ENCODE measurements at places on chromosomes 5 and 9. TPM values are rescaled to one million over a fixed set of nuclear protein-coding genes. Genes with fewer than 3 reads are reported as not detected.

The ERBIN gene
- 63.4 TPM for total RNA-seq

DNA sequence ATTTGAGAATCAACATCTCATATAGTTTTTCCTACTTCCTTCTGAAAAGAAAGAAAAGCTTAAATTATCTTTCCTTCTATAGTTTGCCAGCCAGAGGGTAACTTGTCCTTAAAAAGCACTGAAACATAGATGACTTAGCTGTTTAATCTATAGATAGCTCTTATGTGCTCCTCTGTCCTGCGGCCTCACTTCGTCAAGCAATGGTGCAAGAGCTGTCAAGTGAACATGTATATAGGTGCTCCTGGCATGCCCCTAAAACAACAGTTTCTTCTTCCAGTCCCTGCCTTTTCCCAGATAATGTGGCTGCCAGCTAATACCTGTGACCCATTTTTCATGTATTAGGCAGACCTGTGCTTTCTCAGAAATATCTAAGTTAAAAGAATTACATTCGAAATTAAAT, 287.7 kb upstream of the EFNA5 start:
- no peak for DNase-seq

DNA sequence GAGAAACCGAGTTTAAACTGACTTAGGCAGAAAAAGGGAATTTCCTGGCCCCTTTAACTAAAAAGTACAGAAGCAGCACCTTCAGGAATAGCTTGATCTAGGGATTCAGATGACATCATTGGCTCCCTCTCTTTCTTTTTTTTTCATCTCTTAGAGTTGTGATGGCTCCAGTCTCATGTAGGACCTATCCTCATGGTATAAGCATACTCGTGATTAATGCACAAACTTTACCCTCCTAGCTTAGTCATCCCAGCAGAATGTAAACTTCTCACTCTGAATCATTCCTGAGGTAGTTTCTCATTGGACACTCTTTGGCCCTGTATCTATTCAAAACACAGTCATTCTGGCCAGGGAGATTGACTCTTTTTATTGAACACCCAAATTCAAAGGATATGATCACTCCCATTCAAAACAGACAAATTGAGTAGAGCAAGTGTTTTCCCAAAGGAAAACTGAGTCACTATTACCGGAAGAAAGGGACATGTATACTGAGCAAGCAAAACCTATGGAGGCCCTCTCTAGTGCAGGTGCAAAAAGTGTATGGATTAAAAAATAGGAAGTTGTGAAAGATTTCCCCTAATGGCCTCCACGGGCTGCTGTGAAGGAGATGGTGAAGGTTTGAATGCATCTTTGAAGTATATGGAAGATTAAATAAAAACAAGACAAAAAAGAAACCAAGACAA, 27.6 kb upstream of the SMIM23 start:
- DNase-seq = no peak

GRCh38 chr9:112856843-112857242, 33.8 kb downstream of the SLC46A2 start:
- DNase-seq = no peak

The SEMA6A gene
- total RNA-seq = not detected

The DAB2 gene
- total RNA-seq = 2.9 TPM

- no peak for DNase-seq
Measured at GRCh38 chr5:30279237-30279636, 914.2 kb upstream of the CDH6 start.

DNA sequence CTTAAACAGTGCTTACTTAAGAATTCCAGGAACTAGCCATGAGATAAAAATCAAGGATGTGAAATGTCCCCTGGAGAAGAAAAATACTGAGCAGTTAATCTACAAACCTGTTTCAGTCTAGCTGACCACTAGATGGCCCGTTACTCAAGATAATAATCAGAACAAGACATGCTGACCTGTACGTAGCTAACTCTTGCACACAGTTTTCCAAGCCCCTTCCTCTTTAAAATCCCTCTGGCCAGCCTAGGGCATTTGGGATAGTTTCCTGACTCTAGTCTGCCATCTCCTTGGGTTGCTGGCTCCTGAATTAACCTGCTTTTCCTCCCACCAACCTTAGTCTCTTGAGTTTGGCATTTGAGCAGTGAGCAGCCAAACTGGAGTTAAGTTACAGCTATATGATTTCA, 59.2 kb upstream of the TRAF1 start:
- no peak for DNase-seq

DNA sequence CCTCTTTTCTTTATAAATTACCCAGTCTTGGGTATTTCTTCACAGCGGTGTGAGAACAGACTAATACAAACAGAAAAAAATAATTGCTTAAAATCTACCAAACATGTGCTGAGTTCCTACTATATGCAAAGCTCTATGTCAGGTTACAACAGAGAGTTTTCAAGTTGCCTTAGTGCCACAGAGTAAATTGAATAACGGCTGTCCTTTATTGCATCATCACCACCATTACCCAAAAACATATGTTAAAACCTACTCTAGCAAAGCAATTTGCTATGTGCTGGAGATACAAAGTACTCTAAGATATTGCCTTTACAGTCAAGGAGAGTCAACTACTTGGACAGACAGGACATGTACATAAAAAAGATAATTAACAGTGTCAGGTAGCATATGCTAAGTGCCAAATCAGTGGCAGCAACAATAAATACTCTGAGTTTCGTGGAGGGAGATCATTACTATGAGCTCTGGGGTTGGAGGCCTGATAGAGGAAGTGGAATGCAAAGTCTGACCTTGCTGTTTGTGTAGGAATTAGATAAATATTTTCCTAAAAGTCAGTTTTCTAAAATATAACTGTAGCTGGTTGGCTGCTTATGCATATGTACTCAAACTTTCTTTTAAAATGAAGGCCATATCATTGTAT, 1058.7 kb upstream of the WWC1 start:
- DNase-seq = no peak

- peak; percentile 67 for DNase-seq
Measured at GRCh38 chr9:110255463-110256379, 586 bp downstream of the TXN start.

GRCh38 chr5:61732369-61732768, 400.3 kb downstream of the ZSWIM6 start:
- DNase-seq = no peak

GRCh38 chr9:112601636-112602035, 115.0 kb downstream of the KIAA1958 start:
- DNase-seq = no peak

DNA sequence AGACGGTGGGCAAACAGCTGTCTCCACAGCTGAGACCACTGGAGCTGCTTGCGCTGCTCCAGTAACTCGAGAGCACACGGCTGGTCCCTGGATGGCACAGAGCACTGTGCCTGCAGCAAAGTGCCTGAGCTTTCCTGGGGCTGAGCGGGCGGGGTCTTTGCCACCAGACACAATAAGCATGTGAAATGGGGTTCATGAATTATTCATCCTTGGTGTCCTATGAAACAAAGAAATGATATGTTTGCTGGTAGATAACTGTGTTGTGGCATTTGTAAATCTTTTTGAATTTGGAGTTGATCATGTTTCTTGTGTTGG, 151.7 kb upstream of the MPDZ start:
- DNase-seq = no peak

- peak; percentile 52 for DNase-seq
Measured at GRCh38 chr5:55222985-55223811, 3.9 kb downstream of the MCIDAS start.

DNA sequence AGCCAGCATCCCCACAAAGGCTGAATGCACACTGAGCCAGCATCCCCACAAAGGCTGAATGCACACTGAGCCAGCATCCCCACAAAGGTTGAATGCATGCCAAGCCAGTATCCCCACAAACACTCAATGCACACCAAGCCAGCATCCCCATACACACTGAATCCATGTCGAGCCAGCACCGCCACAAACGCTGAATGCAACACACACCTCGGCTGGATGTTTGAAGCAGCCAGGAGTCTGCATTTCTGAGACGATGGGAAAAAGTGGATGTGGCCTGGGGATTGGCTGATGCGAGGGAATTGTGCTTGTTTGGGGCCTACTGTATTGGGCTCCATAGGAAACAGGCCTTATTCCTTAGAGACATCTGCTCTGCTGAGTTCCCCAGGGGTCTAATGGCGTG, 30.9 kb upstream of the CEP72 start:
- DNase-seq = no peak

DNA sequence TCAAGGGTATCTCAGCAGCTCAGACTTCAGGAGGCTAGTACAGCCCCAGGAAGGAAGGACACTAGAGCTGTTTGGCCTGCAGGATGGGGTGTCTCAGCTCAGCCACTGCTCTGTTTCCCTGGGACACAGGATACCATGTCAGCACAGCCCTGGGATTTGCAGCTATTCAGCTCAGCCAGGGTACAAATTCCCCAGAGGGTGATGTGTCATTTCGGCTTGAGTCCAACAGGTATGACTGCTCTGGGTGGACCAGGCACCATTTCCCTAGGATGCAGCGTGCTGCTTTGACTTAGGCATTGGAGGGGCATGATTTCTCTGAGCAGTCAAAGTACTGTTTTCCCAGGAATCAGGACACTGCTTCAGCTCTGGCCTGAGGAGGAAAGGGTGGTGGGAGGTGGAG, 130.1 kb downstream of the ARSB start:
- DNase-seq = no peak
